ENCODE measurements at places on chromosomes 6 and 20. TPM values are rescaled to one million over a fixed set of nuclear protein-coding genes. Genes with fewer than 3 reads are reported as not detected.

DNA sequence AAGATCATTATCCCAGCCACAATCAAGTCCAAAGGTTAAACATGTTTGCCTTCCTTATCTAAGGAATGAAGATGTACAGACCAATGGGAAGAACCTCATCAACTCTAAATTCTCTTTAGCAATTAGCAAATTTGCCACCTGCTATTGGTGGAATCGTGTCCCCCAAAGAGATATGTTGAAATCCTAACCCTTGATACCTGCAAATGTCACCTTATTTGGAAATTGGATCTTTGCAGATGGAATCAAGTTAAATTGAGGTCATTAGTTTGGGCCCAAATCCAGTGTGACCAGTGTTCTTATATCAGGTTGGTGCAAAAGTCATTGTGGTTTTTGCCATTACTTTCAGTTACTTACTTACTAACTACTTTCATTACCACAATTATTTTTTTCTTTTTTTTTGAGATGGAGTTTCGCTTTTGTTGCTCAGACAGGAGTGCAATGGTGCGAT, 31.3 kb downstream of the KLHL31 start:
- DNase-seq = no peak

The RFX6 gene
- not detected for polyA plus RNA-seq

The CLVS2 gene
- polyA plus RNA-seq = 0.14 TPM

The TTBK1 gene
- 0.14 TPM for polyA plus RNA-seq
